Fibroblast of the aortic adventitia (primary cell): ENCODE measurements at places on chromosomes 16 and 17.

DNA sequence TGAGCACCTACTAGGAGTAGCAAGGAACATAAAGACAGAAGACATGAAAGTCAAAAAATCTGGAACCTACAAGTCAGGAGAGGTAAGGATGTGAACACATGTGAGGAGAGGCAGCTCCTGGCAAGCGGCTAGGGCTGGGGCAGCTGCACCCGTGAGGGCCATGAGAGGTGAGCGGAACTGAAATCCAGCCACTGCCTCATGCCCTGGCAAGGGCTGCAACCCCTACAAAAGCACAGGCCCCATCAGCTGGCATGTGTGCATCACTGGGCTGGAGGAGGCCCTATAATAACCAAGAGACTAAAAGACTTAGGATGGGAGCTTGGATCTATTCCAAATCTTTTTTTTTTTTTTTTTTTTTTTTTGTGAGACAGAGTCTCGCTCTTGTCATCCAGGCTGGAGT is 40.3 kb upstream of the ERN1 start:
- DNase-seq, result no peak

GRCh38 chr16:75942936-75943335 is 216.6 kb upstream of the CPHXL start:
- DNase-seq, result no peak

GRCh38 chr16:89298623-89299225 is 81.2 kb downstream of the ZNF778 start:
- no peak for DNase-seq

DNA sequence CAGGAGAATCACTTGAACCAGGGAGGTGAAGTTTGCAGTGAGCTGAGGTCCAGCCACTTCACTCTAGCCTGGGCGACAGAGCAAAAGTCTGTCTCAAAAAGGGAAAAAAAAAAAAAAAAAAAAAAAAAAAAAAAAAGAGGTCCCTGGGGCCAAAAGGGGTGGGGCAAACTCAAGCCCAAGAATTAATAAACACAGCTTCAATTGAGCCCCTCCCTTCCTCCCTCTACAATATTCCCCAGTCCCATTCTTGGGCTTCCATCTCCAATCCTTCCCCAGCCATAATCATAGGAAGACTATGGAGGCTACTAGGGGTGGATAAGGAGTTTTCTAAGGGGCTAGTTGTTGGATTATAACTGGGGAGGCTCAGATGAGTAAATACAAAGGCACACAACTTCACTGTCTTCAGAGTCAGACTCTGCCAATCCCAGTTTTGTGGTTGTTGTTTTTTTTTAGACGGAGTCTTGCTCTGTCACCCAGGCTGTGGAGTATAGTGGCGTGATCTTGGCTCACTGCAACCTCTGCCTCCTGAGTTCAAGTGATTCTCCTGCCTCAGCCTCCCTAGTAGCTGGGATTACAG is 9.5 kb downstream of the CAVIN1 start:
- DNase-seq, result peak; percentile 57

DNA sequence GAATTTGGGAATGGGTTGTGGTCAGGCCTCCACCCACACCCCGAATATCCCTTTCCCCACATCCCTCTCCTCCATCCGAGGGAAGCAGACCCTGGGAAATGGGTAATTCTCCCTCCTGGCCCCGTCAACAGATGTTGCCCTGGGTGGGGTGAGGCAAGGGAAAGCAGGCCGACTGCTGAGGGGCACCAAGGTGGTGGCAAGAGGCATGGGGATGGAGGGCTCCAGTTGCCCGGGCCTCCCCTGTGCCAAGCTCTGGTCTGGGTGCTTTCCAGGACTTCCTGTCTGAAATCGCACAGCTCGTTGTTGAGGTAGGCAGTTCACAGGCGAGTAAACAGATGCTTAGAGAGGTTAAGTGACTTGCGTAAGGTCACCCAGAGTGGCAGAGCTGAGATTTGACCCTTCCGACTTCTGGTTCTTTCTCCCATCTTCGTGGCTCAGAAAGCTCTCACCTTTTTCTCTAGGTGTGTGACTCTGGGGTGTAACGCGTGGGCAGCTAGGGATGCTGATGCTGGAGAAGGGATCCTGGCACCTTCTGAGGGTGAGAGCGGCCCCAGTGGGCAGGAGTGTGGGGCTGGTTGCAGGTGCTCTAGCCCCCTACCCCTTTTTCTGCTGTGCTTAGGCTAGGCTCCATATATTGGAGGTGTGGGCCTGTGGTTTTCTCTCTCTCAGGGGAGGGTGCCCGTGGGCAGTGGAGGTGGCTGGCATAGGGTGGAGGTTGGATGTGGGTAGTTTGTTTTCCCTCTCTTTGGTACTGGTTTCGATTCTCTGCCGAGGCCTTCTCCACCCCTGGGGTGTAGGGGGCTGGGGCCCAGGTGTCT is 17.2 kb downstream of the RARA start:
- no peak for DNase-seq

GRCh38 chr17:28982131-28982793 is 23.6 kb downstream of the SEZ6 start:
- DNase-seq, result no peak
